ENCODE measurements at places on chromosomes 16 and 17.
A peak's percentile ranks its signal among the peaks of the same experiment; 100 is the strongest.

DNA sequence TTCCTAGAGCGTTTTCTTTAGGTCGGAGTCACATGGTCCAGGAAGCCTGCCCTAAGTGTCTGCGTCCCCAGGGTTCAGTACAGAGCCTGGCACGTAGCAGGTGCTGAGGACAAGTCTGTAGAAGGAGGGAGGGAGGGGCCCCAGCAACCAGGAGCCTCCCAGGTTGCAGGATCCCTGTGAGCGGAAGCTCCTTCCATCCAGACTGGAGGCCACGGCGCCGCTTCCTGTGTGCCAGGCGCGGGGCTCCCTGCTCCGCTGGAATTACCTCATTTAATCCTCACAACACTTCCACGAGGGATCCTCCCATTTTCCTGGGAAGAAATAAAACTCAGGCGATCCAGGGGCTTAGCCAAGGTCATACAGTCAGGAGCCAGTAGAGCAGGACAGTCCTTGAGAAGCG lies 22.1 kb downstream of the TRARG1 start:
- DNase-seq: no peak

DNA sequence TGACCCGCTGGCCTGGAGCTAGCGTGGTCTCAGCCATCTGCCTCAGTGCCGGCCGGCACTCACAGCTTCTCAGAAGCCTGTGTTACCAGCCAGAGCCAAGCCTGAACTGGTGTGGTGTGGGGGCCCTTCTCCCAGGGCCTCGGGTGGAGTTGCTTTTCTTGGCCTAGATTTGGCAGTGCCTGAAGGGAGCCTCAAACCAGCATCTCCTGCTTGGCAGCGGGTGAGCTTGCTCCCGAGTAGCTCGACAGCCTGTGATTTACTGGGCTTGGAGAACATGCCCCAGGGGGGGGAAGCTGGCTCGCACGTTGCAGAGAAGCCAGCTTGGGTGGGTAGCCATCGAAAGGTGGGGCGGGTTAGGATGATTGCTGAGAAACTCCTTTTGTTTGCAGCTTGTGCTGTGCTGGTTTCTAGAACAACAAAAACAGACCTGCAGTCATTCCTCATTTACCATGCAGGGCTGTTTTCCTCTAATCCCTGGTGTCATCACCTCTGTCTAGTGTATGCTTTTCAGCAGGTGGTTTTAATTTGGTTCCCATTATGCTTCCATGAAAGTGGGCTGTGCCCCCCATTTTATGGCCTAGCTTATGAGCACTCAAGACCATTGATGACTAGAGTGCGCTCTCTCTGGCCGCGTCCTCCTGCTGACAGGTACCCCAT lies 42.2 kb downstream of the TBCD start:
- DNase-seq: no peak

DNA sequence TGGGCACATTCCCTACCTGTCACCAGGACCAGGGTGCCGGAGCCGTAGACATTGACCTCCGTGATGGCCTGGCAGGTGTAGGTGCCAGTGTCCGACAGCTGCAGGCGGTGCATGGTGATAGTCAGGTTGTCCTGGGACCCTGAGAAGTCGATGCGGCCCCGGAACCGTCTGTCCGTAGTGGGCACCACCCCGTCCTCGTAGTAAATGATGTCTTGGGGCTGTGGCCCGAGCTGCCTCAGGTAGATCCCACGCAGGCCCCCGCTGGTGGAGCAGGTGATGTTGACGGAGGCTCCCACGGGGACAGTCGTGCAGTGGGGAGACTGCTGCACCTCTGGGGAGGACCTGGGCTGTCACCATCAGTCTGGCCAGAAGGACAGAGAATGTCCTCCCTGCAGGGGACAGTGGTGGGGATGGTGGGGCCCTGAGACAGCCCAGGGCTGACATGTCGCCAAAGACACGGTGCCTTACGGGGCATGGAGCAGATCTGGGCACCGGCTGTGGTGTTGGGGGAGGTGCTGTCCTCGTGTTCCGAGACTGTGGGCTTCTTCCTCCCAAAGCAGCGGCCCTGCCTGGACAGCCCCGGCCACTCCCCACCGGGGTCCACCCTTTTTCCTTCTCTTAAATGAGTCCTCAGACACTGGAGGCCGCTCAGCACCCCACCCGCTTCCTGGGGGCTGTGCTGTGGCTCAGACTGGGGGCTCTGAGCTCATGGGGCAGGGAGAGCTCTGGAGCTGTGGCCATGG lies 586 bp downstream of the CD7 start:
- DNase-seq: peak; percentile 10

DNA sequence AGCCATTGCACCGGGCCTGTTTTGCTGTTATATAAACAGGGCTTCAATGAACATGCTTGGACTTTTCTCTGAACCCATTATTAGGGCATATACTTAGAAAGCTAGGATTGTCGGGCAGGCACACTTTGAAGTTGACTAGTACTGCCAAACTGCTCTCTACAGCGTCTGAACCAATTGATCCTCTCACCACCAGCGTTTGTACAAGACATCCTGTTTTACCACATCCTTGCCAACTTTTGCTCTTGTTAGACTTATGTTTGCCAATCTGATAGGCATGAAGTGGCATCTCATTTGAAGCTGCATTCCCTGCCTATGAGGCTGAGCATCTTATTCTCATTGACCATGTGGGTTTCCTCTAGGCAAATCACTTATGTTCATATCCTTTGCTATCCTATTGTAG lies 7.4 kb upstream of the PPP1R9B start:
- DNase-seq: no peak

DNA sequence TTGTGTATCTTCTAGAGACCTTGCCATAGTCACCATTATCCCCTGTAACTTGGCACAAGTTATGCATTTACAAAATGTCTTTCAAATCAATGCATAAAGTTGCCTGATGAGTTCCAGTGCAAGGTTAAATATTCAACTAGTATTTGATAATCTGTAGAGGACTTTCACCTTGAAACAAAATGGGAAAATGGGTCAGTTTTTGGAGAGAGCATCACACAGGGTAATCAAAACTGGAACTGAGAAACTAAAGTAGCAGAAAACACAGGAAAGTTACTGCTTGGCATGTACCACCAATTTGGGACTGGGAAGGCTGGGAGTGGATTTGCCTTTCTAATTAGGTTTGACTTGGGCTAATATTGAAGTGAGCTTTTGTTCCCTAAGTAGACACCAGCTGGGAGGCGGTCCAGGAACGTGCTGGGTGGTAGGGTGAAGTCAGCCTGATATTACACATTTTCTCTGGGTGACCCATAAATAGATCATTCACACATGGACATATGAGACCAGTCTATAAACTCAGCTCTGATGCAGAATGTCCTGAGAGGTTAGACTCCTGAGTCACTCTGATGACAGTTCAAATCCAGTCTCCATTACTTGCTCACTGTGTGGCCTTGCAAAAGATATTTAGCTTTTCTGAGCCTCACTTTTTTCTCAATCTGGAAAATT lies 152.3 kb downstream of the PCTP start:
- DNase-seq: no peak

- DNase-seq: no peak
These were observed 48.4 kb upstream of the TOB1 start for GRCh38 chr17:50914505-50915063.

- no peak for DNase-seq
These were observed 40.4 kb downstream of the NXPH3 start for GRCh38 chr17:49616086-49616485.

DNA sequence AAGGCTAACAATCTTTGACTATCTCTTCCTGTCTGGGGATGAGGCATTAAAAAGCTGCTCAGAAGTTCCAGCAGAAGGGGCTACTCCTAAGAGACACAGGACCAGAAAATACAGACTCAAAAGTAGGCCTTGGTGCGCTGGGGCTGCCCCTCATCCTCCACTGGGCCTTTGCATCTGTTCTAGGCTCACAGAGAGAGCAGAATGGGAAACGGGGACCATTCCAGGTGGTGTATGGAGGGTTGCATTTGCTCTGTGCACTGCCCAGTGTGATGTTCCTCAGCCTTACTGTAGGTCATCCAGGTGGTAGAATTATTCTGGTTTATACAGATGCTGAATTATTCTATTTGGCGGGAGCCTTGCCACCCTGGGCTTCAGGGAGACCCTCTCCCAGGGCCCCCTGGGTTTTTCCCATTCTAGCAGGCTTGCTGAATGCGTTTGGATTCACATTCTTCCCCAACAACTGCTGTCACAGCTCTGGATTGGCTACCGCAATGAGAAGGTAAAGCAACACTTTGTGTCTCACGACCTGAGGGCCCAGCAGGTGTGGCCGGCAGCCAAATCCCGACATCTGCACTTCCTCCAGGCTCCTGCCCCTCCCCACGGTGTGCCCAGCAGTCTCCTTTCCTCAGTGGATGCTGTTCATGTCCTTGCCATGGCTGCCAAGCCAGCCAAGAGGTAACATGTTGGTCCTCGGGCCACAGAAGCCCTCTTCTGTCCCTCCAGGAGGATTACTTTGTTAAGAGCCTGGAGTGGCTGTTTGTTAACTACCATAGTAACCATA lies 25.0 kb upstream of the ZNHIT3 start:
- DNase-seq: no peak
